ENCODE measurements at places on chromosomes 12 and 14. TPM values are rescaled to one million over a fixed set of nuclear protein-coding genes. Genes with fewer than 3 reads are reported as not detected.

DNA sequence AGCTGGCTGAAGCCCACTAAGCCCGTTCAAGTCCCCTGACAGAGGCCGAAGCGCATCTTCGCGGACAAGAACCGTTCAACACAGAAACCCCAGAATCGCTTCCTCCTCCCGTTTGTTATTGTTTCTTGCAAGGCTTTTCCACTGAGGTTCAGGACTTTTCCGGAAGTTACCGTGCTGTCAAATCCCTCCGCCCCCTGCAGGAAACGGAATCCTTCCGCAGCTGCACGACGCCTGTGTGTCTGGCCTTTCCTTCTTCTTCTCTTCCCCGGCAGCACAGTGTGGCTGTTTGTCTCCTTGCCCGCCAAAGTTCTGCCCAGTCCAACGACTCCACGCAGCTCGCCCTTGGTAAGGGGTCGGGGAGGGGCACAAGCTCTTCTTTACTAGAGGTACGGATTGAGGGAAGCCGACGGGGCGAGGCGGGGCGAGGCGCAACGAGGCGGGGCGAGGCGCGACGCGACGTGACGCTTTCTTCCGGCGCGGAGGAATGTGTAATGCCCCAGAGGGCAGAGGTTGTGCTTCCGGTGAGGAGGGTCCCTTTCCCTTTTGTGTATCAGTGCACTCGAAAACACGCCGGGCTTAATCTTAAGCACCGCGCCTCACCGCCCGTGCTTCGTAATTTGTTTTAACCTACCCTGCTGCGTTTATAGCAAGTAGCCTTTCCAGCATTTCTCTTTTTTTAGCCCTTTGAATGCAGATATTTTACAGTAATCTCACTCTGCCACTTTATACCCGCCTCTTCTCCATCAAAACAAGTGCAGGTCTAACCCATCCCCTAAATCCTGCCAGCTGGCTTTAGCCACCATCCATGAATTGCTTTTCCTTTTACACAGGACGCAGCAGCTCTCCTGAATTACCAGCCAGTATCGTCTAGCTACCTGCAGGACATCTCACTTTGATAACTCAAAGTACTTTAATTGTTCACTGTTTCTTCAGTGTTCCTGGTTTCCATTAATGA lies at the start of gene KDM5A:
KDM5A (minus strand) TSS at position 179 of the 955 bp plus-strand sequence. CDS start 229 bp downstream, outside the sequence.
- DNase-seq = no peak

DNA sequence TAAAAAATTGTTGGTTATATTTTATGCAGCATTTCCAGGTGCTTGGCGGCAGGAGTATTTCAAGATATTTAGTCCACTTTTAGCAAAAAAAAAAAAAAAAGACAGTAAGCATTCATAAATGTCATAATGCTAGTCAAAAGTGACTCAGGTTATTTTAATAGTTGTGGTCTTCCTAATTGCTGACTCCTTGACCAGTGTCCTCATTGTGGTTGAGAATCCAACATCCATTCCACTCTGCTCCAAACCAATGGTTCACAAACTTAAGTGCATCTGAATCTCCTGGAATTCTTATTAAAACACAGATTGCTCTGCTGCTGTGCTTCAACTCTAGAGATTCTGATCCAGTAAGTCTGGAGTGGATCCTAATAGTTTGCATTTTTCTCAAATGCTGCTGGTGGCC lies 71.4 kb downstream of the AKAP6 start:
- no peak for DNase-seq

The NELL2 gene
- total RNA-seq = 0.35 TPM

GRCh38 chr12:101076921-101077320 lies 133.1 kb downstream of the SLC5A8 start:
- no peak for DNase-seq

GRCh38 chr12:1847411-1847810 lies 27.0 kb downstream of the LRTM2 start:
- DNase-seq = no peak

The OAS2 gene
- total RNA-seq = 80.4 TPM

The SUSD6 gene
- total RNA-seq = 54.1 TPM

The APAF1 gene
- 23.3 TPM for total RNA-seq

- DNase-seq = no peak
These were observed 589.0 kb upstream of the SEL1L start for GRCh38 chr14:82122655-82123054.

DNA sequence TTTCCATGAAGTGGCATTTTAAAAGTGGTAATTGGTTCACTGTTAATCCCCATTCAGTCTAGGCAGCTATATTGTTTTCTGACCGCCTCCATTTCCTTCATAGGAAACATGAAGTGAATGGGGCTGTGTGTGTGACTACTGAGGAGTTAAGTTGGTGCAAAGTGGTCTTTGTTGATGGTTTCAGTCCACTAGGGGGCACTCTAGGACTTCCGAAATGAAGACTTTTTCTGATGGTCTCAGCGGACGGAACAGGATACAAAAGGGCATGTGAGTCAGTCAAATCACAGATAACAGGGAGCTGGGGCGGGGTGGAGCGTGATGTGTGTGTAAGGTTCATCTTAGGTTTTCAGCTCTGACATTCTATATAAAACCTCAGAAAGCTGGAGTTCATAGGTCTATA lies 240.1 kb upstream of the OR4E1 start:
- peak; percentile 96 for DNase-seq

DNA sequence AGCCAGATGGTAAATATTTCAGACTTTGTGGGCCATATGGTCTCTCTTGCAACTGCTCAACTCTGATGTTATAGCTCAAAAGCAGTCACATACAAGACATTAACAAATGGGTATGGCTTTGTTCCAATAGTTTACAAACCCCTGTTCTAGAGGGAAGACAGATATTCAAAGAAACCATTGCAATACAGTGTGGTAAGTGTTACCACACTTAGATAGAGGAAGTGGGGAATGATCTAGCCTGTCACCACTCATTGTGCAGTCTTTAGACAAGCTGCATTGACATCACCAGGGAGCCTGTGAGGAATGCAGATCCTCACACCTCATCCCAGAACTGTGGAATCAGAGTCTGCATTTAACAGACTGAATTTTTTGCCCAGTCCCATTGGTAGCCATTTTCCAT lies 80.0 kb upstream of the RGS6 start:
- DNase-seq = no peak

The PTPRR gene
- total RNA-seq = 0.15 TPM

DNA sequence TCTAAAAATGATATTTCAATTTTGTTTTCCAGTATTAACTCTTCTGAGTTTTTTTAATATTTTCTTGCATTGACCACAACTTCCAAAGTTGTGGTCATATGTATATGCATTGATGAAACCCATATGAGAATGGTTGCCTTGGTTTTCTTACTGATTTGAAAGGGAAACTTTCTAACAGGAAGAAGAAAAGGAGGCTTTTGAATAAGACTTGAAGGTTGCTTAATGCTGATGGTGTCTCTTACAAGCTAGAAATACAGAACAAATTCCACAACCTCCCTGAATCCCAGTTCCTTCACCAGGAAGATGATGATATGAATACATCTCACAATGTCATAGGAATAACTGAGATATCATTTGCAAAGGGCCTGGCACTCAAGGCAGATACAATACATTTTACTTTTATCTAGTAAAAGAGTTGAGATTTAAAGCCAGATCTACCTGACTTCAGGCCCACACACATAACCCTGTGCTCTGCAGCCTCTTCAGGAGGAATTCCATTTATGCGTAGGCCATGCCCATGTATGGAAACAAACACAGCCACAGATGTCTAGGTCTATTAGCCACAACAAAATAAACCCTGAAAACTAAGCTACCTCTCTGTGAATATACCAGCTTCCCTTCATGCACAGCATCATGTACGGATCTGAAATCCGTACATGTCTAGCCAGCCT lies 165.4 kb upstream of the PLEKHG7 start:
- no peak for DNase-seq

DNA sequence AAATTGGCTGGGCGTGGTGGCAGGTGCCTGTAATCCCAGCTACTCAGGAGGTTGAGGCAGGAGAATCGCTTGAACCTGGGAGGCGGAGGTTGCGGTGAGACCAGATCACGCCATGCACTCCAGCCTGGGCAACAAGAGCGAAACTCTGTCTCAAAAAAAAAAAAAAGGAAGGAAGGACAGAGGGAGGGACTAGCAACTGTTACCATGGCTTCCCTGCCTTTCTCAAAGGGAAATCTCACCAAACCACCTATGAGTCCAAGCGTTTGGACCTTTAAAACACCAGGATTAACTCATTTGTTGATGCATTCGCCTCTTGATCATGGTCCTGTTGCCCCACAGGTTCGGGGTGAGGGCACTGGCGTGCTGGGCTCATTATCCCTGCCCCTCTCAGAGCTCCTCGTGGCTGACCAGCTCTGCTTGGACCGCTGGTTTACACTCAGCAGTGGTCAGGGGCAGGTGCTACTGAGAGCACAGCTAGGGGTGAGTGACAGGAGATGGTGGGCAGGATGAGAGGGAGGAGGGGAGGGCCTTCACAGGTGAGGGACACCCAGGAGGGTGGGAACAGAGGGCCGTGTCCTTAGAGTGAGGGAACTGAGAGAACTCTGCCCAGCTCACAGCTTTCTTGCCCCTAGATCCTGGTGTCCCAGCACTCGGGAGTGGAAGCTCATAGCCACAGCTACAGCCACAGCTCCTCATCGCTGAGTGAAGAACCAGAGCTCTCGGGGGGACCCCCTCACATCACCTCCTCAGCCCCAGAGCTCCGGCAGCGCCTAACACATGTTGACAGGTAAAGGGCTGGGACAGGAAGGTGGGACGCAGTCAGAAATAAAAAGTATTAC lies 10.2 kb upstream of the MYL6B start:
- no peak for DNase-seq

DNA sequence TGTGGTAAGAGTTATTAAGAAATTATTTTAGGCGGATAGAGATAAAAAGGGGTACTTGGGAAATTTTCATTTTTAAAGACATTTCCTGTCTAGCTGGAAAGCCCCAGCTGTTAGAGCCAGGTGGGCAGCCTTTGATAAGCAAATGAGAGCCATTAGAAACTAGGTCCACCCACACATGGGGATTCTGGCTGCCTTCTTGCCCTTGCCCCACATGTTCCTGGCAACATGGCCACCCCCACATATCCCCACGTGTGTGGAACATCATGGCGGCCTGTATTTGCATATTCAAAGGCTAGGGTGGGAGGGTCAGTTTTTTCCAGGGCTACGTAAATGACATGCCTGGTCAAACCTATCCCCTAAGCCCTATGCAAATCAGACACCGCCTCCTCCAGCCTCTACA lies 1382.1 kb downstream of the AACS start:
- DNase-seq = no peak

The KRT80 gene
- 1.5 TPM for total RNA-seq

GRCh38 chr12:71626098-71626497 lies 37.5 kb downstream of the ZFC3H1 start:
- no peak for DNase-seq

- DNase-seq = no peak
These were observed 35.9 kb upstream of the PZP start for GRCh38 chr12:9243999-9244649.

DNA sequence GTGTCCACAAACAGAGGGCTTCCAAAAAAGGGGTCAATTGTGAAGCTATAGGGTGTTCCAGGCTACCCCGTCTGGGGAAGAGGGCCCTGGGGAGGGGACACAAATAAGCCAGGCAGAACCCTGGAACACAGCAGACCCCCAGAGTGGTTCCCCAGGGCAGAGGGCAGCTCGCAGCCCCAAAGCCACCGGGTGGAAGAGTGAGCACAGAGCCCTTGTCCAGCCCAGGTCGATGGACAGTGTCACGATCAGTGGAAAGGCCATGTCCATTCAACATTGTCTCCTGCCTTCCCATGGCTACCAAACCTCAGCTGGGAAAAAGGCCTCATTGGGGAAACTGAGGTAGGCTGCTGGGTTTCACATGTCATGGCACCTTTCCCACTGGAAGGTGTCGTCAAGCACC lies 131.4 kb downstream of the DICER1 start:
- no peak for DNase-seq

- DNase-seq = no peak
These were observed 19.6 kb downstream of the SOX5 start for GRCh38 chr12:23929906-23930305.

- no peak for DNase-seq
These were observed 102.0 kb downstream of the RPS29 start for GRCh38 chr14:49484180-49484579.

The AJUBA gene
- 46.5 TPM for total RNA-seq

The ERH gene
- total RNA-seq = 128 TPM

The GUCY2C gene
- total RNA-seq = not detected

- DNase-seq = no peak
These were observed 6.1 kb upstream of the SERPINA11 start for GRCh38 chr14:94458558-94459205.

The CD163L1 gene
- 1.8 TPM for total RNA-seq

DNA sequence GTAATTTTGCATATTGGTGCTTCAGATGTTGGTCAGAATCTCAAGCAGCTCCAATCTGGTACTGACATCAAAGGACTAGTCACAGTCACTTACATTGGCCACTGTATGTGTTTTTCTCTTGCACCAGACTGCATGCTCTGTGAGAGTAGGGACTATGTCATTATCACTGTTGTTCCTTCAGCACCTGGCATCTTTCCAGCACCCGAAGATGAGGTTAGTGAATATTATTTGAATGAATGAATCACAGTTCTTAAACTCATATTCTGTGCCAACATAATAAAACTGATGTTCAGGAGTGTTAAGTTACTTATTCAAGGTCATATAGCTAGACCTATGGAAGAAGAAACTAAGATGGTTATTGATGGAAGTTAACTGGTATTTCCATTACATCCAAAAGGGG lies 204.5 kb upstream of the TBX3 start:
- no peak for DNase-seq

GRCh38 chr12:92502417-92503028 lies 200.3 kb upstream of the PLEKHG7 start:
- DNase-seq = no peak

DNA sequence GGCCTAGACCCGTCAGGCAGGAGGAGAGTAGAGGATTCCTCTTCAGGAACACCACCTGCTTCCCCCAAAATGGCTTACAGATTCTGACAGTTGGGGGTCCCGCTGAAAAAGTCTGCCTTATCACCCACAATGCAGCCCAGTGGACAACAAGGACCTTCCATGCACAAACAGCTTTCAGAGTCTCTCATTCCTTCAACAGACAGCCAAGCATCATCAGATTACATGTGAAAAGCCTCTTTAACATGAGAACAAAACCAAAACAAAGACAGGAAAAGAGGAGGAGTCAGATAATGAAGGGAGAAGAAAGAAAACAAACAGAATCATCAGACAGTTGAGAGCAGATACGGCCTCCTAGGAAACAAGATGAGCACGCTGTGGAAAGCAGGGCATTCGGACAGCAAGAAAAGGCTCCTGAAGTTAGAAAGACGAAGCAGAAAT lies 18.3 kb downstream of the KCTD10 start:
- no peak for DNase-seq

GRCh38 chr12:45220363-45220931 lies 4.6 kb downstream of the ANO6 start:
- DNase-seq = no peak

DNA sequence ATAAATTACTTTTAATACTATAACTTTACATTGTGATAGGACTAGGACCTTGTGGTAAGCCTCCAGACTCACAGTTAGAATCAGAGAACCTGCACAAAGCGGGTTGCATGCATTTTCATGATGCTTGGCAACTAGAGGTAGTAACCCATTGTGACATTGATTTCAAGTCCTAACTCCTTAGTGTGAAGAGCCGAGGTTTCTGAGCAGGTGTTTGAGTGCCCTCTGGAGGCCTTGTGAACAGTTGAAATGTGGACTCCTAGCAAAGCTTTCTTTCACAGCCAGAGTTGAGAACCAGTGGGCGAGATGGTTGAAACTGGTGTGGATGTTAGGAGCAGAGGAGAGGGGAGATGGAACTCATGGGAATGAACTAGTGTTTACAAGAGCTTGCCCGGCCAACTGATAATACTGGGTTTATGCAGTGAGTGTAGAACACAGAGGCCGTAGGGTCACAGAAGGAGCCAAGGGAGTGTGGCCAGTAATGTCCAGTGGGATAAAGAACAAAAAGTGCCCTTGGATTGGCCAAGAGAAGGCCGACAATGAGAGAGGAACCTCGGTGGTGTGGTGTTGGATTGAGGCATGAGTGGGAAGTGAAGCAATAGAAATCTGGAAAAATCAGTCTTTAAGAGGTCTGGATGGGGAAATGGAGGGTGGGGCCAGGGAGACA lies 10.9 kb downstream of the ZNF664 start:
- peak; percentile 60 for DNase-seq
